Activated CD4-positive, alpha-beta T cell treated with anti-CD3 and anti-CD28 coated beads, Interleukin-2, Interleukin-4, amounts not matched to agents 100 ng/mL and 50 ng/mL, durations not matched to agents 16 hours and 8 hours (primary cell): ENCODE measurements at places on chromosomes 7 and 10.
A peak's percentile ranks its signal among the peaks of the same experiment; 100 is the strongest.

- no peak for DNase-seq
Observed at GRCh38 chr10:45581216-45581549, 91.4 kb downstream of the ZFAND4 start.

GRCh38 chr7:112116894-112117293, 89.3 kb downstream of the DOCK4 start:
- no peak for DNase-seq

- no peak for DNase-seq
Observed at GRCh38 chr10:51729822-51730555, 30.6 kb upstream of the CSTF2T start.

DNA sequence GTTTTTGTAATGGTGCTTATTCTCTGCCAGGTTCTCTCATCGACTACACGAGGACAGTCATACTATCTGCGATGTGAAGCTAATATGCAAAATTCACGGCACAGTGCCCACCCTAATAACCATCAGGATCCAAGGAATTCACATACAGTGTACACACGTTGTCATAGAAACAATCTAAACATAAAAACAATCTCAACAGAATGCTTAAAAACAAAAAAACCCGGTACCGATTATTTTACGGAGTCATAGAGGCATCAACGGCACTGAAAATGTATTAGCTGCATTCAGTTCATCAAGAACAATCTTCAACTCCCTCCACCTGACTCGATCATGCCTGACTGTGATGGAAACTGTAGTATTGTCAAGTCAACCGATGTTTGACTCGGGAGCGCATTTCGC, 628 bp downstream of the MRPS33 start:
- DNase-seq: no peak

GRCh38 chr10:97138846-97139245, 46.9 kb downstream of the SLIT1 start:
- DNase-seq: no peak

DNA sequence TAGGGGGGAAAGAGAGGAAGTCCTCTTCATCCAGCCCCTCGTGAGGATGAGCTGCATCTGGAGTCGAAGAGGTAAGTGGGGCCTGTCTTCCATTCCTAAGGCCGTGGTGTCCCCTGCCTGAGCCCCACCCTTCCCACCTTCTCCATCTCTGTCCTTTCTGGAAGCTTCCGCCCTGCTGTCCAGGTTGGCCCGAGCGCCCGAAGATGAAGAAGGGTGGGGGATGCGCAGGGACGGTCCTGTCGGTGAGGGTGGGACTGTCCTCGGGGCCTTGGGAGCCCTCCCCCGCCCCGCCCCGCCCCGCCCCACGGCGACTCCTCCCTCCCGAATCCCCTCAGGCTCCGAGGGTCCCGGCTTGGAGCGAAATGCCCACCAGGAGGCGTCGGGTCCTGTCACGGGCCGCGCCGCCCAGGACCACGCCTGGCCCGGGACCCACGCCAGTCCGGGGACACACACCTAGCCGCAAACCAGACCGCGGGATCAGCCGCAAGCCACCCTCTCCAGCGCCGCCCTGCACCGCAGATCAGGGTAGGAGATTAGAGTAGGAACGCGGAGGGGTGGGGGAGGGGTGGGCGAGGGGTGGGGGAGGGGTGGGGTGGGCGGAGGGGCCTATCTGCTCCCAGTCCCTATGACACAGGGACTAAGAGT, 15.3 kb downstream of the GPRIN2 start:
- DNase-seq: no peak

DNA sequence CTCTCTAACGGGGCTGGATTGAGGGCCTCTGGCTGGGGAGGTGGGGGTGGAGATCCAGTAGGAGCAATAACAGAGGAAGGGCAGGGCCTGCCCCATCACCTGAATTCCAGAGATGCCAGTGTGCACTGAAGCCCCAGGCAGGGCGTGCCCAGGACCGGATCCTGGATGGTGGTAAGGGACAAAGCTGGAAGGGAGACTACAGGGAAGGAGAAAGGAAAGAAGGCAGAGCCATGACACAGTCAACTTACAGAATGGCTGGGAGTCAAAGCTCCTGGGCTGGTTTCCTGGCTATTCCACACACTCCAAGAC, 666 bp downstream of the TMEM139 start:
- DNase-seq: no peak

DNA sequence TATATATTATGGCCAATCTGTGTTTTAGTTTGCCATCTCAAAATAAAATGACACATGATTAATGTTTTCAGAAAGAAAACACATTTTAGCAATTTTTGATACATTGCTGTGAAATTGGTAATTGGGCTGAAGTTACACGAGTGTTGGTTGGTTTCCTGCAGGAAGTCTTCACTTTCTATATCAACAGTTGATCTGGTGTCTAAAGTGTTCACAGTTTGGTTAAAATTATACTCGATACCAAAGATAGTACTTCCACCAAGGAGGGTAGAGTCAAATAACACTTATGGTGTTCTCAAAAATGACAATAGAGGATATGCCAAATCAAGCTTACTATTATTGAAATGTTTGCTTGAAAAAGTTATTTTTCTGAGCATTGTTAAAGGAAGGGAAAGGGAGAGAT, 120.3 kb upstream of the GLCCI1 start:
- DNase-seq: peak; percentile 9

DNA sequence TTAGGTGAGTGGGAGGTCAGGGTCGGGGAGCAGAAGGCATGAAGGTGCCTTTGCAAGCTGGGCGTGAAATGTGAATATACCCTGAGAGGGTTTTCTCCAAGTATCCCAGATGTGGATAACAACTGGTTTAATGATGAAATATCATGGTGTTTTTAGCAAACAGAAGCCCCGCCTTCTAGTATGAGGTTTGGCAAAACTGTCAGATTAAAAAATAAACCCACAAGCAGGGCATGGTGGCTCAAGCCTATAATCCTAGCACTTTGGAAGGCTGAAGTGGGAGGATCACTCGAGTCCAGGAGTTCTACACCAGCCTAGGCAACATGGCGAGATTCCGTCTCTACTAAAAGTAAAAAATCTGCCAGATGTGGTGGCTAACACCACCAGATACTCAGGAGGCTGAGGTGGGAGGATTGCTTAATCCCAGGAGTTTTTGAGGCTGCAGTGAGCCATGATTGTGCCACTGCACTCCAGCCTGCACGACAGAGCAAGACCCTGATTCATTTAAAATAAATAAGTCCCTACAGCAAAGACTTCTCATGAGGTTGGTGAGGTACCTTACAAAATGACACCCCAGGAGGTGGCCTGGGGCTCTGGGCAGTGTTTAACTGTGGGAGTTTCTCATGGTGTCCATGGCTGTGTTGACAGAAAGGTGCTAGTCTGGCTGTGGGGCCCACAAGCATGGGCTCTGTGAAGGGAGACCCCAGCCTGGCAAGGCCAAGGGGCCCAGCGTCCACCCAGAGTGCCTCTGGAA, 6.7 kb upstream of the PWWP2B start:
- DNase-seq: no peak
